ENCODE measurements at places on chromosomes 1 and 21. TPM values are rescaled to one million over a fixed set of nuclear protein-coding genes. Genes with fewer than 3 reads are reported as not detected.
A peak's percentile ranks its signal among the peaks of the same experiment; 100 is the strongest.

RHBDL2 gene
- total RNA-seq, result 14.5 TPM

SPATA45 gene
- total RNA-seq, result not detected

FAM3B gene
- 12.3 TPM for total RNA-seq

FABP3 gene
- total RNA-seq, result 20.6 TPM

CACNA1S gene
- total RNA-seq, result 0.18 TPM

HNRNPCL2 gene
- total RNA-seq, result not detected

FRRS1 gene
- 3.2 TPM for total RNA-seq

PTPRU gene
- total RNA-seq, result 17.5 TPM

- no peak overlapping the region for H3K4me3 ChIP-seq
- H3K4me1 ChIP-seq, result peaks cover 13% of the 10 kb centered on the region
- DNase-seq, result no peak
- H3K27me3 ChIP-seq, result no peaks in the 10 kb centered on the region
- H3K27ac ChIP-seq, result no peak overlapping the region
- H3K36me3 ChIP-seq, result no peaks in the 10 kb centered on the region
Observed at GRCh38 chr1:212920896-212921295, 29.4 kb upstream of the VASH2 start.

DNA sequence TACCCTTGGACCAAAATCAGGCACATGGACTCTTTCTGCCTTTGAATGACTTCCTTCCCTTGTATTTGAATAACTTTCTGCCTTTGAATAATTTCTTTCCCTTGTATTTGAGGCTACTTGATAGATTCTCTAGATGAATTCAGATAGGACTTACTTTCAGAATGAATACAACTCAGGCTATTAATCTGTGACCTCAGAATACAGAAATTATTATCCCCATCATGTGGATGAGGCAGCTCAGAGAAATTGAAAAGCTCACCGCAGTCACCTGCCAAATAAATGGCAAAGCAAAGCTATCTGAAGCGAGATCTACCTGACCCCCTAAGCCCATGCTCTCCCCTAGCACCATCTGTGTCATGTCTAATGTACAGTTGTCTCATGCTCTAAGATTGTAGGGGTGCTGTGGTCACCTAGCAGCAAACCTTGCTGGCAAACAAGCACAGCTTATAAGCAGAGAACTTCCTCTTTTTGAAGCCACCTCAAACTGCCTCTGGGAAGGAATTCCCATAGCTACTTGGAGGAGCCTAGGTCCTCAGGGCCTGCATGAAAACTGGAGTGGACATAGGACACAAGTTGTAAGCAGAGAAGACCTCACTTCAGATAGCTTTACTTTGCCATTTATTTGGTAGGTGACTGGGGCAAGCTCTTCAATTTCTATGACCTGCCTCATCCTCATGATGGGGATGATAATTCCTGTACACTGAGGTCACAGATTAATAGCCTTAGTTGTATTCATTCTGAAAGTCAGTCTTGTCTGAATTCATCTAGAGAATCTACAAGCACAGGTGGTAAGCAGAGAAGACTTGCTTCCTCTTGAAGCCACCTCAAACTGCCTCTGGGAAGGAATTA, 66.1 kb downstream of the FASLG start:
- H3K4me1 ChIP-seq, result no peaks in the 10 kb centered on the region
- H3K36me3 ChIP-seq, result no peaks in the 10 kb centered on the region
- H3K4me3 ChIP-seq, result no peak overlapping the region
- no peak for DNase-seq
- H3K27ac ChIP-seq, result no peak overlapping the region
- H3K27me3 ChIP-seq, result no peaks in the 10 kb centered on the region

GRCh38 chr1:118247593-118247992, 62.6 kb upstream of the SPAG17 start:
- no peak for DNase-seq
- no peaks in the 10 kb centered on the region for H3K4me1 ChIP-seq
- no peaks in the 10 kb centered on the region for H3K36me3 ChIP-seq
- no peaks in the 10 kb centered on the region for H3K27me3 ChIP-seq

DNA sequence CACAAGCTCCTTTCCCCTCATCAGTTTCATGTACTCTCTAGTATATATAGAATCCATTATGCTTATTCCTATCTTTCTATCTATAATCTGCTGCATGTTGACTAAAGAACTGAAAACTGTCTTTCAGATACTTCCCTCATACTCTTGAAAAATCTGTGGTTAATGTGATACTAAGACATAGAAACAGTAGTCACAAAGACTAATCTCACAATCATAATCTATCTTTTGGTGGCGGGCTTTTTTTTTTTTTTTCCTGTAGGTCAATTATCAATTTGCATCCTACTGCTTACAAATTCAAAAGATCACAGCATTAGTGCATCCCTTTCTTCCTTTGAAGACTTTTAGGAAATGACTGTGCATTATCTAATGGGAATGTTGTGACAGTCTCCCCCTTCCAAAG, 4.7 kb downstream of the UBR4 start:
- H3K36me3 ChIP-seq, result peaks cover 13% of the 10 kb centered on the region
- H3K27ac ChIP-seq, result peak overlapping the region; percentile 98
- peaks cover 90% of the 10 kb centered on the region for H3K4me1 ChIP-seq
- H3K4me3 ChIP-seq, result no peak overlapping the region
- H3K27me3 ChIP-seq, result no peaks in the 10 kb centered on the region
- DNase-seq, result no peak

GRCh38 chr21:31879241-31879650, 6.4 kb downstream of the HUNK start:
- no peaks in the 10 kb centered on the region for H3K36me3 ChIP-seq
- no peak overlapping the region for H3K4me3 ChIP-seq
- no peak overlapping the region for H3K27ac ChIP-seq
- no peak for DNase-seq
- peaks cover 7% of the 10 kb centered on the region for H3K4me1 ChIP-seq
- H3K27me3 ChIP-seq, result peaks cover 2% of the 10 kb centered on the region

DNA sequence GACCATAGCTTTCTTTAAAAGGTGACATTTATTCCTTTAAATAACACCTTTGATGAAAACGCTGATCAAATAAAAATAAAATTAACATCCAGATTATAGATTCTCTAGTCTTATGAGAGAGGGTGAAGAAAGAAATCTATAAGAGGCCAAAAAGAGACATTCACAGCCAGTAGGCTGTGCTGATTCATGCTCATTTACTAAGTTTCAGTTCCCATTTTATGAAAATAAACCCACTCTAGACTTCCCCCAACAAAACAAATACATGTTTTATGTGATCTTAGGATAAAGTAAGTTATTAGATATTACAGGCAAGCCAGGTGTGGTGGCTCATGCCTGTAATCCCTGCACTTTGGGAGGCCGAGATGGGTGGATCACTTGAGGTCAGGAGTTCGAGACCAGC, 21.1 kb downstream of the ESRRG start:
- no peak overlapping the region for H3K27ac ChIP-seq
- DNase-seq, result no peak

DNA sequence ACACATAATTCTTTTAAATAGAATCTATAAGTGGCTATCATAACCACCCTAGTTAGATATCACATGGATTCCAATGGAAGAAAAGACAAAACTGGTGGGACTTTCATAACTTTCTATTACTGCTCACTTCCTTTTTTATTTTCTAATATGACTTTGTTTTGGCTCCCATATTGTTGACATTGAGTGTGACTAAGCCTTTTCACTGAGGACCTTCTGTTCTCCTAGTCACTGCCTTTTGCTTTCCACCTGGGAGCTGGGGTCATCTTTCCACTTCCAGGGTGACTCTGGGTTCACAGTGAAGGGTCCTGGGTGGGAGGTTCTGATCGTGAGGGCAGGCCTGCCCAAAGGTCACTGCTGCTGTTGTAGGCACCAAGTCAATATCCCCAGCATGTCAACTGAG, 275.8 kb downstream of the TGFB2 start:
- H3K36me3 ChIP-seq, result no peaks in the 10 kb centered on the region
- no peaks in the 10 kb centered on the region for H3K4me1 ChIP-seq
- H3K4me3 ChIP-seq, result no peak overlapping the region
- H3K27me3 ChIP-seq, result no peaks in the 10 kb centered on the region

DNA sequence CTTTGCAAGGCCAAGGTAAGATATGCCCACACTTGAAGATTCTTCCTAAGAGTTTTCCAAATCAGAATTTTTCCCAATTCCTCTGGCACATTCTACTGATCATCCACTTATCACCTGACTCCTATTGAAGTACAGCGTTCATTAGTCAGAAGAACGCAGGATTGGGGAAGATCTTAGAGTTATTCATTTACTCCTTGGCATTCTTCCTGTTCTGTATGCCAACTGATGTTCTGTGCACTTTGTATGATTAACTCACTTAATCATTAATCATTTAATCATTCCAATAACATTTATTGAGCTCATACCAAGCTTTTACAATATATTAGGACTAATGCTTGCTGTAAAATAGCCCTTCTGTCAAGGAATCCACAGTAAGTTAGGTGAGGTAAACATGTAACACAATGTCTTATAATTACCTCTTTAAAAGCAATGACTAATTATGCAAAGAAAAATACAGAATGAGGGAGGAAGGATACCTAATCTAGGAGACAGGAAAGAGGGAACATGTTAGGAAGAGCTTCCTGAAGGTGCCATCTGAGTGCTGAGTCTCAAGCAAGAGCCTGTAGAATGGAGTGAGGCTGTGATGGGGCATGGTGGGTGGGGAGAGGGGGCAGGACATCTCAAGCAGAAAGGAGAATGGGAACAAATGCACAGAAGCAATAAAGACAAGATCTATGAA, 71.1 kb upstream of the DPT start:
- H3K27me3 ChIP-seq, result no peaks in the 10 kb centered on the region
- DNase-seq, result no peak
- H3K4me1 ChIP-seq, result peaks cover 6% of the 10 kb centered on the region
- no peak overlapping the region for H3K27ac ChIP-seq
- H3K36me3 ChIP-seq, result no peaks in the 10 kb centered on the region

GRCh38 chr1:87644579-87645190, 316.0 kb downstream of the LMO4 start:
- H3K36me3 ChIP-seq, result no peaks in the 10 kb centered on the region
- H3K27ac ChIP-seq, result no peak overlapping the region
- H3K4me3 ChIP-seq, result no peak overlapping the region
- DNase-seq, result no peak
- H3K4me1 ChIP-seq, result no peaks in the 10 kb centered on the region

DNA sequence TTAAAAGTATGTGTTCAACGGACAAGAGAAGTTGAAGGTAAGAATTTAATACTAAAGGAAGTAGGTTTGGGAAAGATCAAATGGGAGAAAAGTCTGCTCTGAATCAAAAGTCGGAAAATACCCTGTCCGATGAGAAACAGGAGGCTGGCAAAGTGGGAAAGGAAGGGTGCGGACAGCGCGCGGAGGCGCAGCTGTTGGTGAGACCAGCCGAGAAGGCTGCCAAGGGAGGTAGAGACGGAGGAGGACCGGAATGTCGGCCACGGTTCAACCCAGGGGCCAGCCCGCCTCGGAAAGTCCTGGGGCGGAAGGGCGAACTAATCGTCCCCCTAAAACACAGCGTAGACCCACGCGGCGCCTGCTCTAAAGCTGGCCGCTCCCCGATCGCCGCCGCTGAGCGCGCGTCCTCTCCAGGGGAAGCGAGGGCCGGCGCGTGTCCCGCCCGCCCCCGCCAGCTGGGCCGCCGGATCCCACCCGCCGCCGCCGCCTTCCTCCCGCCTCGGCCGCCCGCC, 639 bp upstream of the SPATA1 start:
- H3K27me3 ChIP-seq, result no peaks in the 10 kb centered on the region
- H3K36me3 ChIP-seq, result no peaks in the 10 kb centered on the region
- no peak for DNase-seq
- H3K4me3 ChIP-seq, result peak overlapping the region; percentile 83
- peak overlapping the region; percentile 98 for H3K27ac ChIP-seq

DNA sequence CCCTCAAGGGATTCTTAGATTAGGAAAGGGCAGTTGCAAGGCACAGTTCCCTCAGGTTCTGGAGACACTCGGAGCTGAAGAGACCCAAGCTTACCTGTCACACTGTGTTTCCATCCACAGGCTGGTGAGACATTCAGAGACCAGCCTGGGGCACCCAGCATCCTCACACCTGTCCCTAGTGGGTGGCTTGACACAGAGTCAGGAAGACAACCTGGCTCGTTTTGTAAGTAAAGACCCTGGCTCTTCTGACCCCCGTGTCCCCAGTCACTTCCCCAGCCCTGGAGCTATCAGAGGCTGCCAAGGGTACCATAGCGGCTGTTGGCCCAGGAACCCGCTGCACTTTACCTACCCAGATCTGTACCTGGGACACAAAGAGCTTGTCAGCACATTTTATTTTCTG, 409.8 kb downstream of the MATN1 start:
- H3K4me1 ChIP-seq, result no peaks in the 10 kb centered on the region
- H3K27me3 ChIP-seq, result peaks cover under 1% of the 10 kb centered on the region
- H3K27ac ChIP-seq, result no peak overlapping the region
- no peak overlapping the region for H3K4me3 ChIP-seq
- DNase-seq, result peak; percentile 16

DNA sequence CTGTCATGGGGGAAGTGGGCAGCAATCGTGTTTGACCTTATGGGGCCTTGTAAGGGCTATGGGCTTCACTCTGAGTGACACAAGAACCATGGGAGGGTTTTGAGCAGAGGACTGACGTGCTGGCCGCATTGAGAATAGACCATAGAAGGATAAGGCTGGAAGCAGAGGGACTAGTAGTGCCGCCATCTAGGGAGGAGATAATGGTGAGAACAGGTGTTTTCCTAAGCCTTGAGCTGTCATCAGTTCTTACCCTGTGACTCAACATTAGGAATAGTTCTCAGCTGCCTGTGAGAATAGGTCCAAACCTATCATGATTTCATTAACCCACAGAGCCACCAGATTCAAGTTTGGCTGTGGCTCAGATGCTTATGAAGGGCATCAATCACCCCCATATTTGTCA, 228.5 kb downstream of the CACNA1E start:
- H3K27me3 ChIP-seq, result no peaks in the 10 kb centered on the region
- no peaks in the 10 kb centered on the region for H3K4me1 ChIP-seq
- no peak for DNase-seq
- no peaks in the 10 kb centered on the region for H3K36me3 ChIP-seq

GRCh38 chr1:231792634-231793033, 166.0 kb downstream of the DISC1 start:
- no peak overlapping the region for H3K27ac ChIP-seq
- no peak for DNase-seq
- no peak overlapping the region for H3K4me3 ChIP-seq
- H3K36me3 ChIP-seq, result no peaks in the 10 kb centered on the region

DNA sequence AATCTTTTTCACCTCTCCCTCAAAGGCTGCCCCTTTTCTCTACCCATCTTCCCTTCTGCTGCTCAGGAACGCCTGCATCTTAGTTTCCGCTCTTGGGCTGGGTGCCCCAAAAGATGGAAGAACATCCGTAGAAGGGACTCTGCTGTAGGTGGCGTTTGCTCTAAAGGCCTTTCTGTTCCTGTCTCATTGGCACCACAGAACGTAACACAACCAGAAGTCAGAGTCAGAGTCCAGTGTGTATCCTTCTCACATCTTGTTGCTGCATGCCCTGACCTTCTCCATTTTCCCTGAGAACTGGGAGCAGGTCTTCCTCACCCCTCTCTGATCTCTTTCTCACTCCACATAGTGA, 103.3 kb downstream of the RNF220 start:
- no peaks in the 10 kb centered on the region for H3K36me3 ChIP-seq
- no peak for DNase-seq
- peaks cover 14% of the 10 kb centered on the region for H3K27me3 ChIP-seq
- H3K27ac ChIP-seq, result no peak overlapping the region
